ENCODE measurements at places on chromosomes 16 and 17.

GRCh38 chr16:999677-1000076 is 18.1 kb downstream of the SOX8 start:
- no peak for DNase-seq

- DNase-seq = no peak
These were observed 77.3 kb upstream of the NLRP1 start for GRCh38 chr17:5661491-5662125.

- DNase-seq = no peak
These were observed 15.7 kb upstream of the CBX8 start for GRCh38 chr17:79812353-79813258.

DNA sequence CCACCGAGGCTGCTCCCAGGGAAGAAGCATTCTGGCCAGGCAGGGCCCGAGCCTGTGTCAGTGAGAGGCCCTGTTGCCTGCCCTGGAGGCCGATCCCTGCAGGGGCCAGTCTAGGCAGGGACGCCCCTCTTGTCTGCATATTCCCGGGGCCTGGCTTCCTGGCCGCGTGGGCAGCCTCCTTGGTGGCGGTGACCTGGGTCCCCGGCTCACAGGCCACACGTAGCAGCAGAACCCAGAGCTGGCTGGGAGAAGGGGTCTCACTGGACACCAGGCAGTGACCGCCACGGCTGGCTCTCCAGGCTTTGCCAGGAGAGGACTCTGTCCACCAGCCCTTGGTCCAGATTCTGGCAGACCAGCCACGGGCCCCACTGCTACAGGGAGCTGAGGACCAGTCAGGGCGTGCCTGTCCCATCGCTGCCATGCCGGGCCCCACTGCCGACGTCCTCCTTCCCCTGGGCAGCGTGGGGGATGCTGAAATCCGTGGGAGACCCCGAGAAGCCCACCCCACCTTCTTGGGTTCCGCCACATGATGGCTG is 3.7 kb upstream of the CACNA1H start:
- no peak for DNase-seq

DNA sequence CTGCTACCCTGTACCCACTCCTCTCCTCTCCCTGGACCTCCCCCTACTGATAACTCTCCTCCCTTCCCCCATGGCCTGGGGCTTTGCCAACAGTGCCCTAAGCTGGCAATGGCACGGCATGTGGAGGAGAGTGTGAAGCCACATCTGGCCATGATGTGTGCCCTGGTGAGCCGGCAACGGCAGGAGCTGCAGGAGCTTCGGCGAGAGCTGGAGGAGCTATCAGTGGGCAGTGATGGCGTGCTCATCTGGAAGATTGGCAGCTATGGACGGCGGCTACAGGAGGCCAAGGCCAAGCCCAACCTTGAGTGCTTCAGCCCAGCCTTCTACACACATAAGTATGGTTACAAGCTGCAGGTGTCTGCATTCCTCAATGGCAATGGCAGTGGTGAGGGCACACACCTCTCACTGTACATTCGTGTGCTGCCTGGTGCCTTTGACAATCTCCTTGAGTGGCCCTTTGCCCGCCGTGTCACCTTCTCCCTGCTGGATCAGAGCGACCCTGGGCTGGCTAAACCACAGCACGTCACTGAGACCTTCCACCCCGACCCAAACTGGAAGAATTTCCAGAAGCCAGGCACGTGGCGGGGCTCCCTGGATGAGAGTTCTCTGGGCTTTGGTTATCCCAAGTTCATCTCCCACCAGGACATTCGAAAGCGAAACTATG is 5.2 kb downstream of the TRAF4 start:
- DNase-seq = no peak

GRCh38 chr16:89643769-89644300 is 13.7 kb downstream of the CHMP1A start:
- no peak for DNase-seq

DNA sequence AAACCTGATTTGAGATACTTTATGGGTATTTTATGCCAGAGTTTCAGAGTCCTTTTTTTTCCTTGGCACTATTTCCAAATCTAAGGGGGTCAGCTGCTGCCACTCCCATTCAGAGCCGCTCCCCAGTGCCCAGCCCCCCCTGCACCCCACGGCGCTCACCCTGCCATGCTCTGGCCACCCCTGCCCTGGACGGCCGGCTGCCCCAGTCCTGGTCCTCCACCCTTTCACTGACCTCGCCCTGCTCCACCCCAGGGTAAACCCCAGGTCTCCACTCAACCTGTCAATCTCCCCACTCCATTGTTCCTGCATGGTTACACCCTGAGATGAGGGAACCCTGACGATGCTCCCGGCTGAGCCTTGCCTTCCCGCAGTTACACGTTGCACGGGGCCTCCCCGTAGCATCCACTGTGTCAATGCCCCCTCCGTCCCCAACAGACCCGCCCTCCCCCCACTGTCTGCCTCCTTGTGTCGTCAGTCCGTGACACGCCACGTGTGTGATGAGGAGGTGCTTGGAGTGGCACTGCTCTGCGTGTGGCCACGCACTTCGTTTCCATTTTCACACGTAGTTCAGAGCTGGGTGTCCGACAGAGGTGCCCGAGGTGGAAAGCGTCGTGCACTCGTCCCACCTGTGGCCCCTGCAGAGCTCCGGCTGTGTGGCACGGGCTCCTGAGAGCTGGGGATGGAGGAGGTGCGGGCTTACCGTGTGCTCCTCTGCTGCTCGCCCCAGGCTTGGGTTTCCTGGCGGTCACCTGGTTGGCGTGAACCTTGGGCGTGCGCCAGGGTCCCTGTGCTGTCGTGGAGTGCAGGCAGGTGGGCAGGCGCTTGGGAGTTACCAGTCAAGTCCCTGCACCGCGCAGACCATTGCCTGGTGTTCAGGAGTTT is 116.5 kb downstream of the BANP start:
- DNase-seq = no peak

- no peak for DNase-seq
These were observed 238.6 kb downstream of the CDH13 start for GRCh38 chr16:82865412-82865811.

DNA sequence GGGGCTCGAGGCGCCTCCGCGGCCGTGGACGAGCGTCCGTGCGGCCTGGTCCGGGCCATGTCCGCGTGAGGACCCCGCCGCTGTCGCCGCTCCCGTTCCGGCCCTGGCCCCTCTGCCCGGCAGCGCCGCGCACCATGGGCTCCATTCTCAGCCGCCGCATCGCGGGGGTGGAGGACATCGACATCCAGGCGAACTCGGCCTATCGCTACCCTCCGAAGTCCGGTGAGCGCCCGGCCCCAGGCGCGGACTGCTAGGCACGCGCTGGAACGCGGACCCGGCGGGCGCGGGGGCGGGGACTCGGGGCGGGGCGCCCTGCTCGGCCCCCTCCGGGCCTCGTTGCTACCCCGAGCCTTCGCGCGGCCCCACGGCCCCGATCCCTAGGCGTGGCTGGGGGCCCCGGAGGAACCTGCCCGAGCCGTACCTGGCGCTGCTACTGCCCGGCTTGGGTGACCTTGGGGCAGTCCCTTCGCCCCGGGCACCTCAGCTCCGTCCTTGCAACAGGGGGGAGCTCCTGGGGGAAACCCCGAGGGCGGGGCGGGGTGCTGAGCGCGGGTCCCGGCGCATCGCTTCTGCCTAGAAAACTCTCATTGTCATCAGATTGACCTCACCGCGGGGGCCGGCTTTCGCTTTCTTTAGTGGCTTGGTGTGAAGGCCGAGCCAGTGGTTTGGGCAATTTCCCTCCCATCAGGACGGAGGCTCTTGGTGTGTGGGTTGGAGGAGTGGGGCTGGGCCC is 367 bp downstream of the MGRN1 start:
- DNase-seq = peak; percentile 20

DNA sequence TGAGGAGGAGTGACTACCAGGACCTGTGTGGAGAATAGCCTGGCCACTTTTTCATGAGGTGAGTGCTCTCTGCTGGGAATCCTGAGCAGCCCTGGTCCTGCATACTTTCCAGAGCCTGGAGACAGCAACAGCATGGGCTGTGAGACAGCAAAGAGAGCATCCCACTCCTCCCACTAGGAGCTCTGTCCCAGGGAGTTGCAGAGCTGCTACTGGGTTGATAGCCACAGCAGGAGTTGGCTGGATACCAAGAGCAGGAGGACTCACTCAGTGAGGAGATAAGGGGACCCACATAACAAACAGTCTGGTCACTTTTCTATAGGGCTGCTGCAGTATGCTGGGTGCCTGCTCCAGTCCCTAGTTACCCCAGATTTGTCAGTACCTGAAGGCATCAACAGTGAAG is 439.3 kb upstream of the CDH8 start:
- no peak for DNase-seq

DNA sequence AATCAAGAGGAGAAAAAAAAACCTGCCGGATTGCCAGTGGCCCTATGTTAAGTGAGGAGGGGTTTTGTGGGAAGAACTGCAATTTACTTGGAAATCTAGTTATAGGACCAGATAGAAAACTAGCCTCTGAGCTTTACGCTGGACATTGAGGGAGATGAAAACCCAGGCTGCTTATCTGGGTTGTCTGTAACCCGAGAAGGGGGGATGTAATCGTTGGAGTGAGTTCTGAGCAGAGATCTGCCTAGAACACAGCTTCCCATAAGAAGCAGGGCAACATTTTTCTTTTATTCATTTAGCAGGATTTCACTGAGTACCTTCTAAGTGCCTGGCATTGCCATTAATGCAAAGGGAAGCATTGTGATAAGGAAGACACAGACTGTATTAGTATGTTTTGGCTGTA is 70.6 kb downstream of the KATNIP start:
- DNase-seq = no peak

DNA sequence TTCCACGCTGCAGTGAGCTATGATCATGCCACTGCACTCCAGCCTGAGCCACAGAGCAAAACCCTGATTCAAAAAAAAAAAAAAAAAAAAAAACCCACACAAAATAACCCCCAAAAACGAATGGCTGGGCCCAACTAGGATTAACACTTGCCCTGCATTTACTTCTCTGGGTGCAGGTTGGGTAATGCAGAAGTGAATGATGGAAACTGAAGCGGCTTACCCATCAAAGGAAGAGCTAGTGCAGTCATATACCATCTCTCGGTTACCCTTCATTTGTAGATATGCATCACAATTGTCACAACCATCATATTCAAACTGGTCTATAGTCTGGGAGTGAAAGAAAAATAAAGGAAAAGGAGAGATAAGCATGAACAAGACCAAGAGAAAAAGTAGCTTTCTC is 819 bp downstream of the SUPT4H1 start:
- no peak for DNase-seq

DNA sequence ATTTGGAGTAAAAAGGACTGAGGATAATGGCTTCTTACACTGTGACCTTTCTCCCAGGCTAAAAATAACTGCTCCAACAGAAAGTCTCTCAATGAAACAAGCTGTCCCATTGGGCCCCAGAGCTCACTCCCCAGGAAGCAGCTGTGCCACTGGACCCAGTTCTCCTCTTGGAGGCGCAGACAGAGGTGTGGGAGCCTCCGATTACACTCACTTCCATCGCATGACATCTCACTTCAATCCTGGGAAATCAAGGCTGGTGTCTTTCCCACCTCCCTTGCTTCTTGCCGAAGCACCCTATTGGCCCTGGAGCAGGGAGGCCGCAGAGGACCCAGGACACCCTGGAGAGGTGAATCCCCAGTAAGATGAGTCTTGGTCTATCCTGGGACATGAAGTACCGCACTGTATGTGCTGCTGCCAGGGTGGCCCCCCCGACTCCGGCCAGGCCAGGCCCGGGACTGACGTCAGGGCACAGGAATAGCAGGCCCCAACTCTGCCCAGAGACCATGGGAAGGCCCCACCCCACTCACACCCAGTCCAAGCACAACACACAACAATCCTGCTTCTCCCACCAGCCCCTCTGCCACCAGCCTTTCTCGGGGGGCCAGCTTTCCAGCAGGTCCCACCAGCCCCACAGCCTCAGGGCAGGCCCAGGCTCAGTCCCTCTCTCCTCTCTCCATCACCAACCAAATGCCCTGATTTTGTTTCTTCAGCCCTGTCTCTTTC is 29.5 kb downstream of the SRL start:
- no peak for DNase-seq

- no peak for DNase-seq
These were observed 3.4 kb downstream of the ANKRD40CL start for GRCh38 chr17:50763716-50764475.

GRCh38 chr16:82059983-82060421 is 24.9 kb downstream of the HSD17B2 start:
- DNase-seq = no peak

GRCh38 chr17:7922845-7923628 is 6.6 kb downstream of the KCNAB3 start:
- DNase-seq = peak; percentile 71

GRCh38 chr16:53378138-53378537 is 56.1 kb upstream of the RBL2 start:
- DNase-seq = no peak

DNA sequence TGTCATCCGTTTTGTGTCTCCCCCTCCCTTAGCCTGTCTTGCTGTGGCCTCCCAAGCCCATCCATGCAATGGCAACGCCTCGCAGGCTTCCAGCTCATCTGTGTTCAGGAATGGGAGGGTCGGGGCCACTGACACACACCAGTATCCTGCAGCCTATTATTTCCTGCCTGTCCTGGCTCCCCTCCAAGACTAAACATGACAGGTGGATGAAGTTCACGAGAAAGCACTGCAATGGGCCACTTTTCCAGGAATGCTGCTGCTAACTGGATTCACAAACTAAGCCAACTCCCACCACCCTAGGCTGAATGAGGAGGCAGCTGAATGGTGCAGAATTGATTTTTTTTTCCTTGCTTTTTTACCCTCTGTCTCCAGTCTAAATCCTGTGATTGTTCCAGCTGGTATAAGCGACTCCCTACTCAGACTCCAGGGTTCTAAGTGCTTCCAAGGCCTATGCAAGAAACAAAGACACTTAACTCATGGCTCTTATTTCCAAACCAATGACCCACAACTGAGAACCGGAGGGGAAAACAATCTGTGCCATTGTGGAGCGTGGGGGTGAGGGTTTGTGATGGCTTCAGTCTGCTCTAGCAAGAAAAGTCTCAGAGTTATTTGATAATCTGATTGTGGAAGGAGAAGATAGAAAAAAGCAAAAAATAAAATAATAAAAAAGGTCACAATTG is 23.3 kb downstream of the TMEM100 start:
- no peak for DNase-seq

DNA sequence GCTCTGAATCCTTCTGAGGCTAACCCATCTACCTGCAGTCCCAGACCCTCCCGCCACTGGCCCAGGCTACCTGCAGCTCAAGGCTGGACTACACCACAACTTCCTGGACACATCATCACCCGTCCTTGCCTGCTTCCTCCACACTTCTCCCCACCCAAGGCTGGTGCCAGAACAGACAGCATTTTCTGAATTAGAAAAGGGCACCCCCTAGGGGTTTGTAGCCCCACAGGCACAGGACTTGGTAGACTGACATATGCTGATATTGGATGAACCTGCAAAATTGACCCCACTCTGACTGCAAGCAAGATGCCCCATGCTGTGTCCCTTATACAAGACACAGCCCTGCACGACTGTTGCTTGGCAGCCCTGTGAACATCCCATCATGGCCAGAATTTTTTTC is 271.5 kb upstream of the C16orf82 start:
- DNase-seq = no peak

Measured in stimulated activated CD8-positive, alpha-beta memory T cell treated with anti-CD3 and anti-CD28 coated beads, Interleukin-15, amount 100 ng/mL, for 1 hour (primary cell).